GM06990 (cell line): ENCODE measurements at places on chromosomes 16 and 17.

DNA sequence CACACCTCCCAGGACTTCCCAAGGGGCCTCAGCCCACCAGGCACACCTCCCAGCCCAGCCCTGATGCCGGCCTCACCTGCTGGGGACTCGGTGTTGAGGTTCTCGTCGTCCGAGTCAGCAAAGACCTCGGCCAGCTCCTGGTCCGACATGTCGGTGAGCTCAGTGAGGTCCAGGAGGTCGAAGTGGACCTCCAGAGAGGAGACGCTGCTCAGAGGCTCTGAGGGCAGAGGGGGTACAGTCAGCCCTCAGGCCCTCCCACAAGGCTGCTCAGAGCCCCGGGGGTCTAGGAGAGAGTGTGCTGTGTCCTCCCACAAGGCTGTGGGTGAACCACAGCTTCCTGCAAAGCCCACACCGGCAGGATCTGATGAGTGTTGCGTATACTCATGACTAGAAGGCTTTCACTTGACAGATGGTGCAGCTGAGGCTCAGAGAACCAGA, 10.5 kb downstream of the DBNDD1 start:
- peak; percentile 72 for DNase-seq

DNA sequence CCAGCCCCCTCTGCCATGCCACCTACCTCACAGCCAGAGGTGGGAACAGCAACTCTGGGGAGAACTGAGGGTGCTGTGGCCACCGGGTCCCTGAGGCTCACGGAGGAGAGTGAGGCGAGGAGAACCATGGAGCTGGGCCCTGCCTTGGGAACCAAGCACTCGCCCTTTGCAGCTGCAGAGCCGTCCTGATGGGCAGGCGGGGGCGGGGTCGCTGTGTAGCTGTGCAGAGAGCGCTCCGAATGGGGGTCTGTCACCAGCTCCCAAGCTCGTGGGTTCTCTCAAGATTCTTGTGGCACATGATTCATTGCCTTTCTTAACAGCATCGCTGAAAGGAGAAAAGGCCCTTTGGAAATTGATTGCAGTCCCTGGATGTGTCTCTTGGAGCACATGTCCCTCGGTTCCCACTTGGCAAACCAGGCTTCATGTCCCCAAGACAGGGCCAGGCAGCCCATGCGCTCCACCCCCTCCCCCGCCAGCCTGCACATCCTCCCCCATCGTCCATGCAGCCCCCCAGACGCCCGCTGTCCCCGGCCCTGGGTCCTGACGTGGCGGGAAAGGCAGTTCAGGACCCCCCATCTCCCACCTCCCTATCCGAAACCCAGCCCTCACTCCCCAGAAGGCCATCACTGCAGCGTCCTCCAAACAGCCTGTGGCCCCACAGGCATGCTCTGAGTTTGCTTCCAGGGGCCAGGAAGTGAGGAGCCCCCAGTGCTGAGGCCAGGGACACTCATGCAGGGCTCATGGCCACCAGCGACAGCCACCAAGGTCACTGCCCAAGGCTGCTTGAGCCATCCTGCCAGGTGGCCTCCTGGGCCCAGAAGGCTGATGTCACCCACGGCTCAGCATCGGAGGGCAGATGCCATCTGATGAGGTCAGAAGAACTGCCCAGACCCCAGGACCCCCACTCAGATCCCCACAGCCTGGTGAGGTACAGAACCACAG, 20.6 kb upstream of the CHMP6 start:
- DNase-seq = no peak

GRCh38 chr17:11922638-11923037, 74.6 kb downstream of the ZNF18 start:
- no peak for DNase-seq

DNA sequence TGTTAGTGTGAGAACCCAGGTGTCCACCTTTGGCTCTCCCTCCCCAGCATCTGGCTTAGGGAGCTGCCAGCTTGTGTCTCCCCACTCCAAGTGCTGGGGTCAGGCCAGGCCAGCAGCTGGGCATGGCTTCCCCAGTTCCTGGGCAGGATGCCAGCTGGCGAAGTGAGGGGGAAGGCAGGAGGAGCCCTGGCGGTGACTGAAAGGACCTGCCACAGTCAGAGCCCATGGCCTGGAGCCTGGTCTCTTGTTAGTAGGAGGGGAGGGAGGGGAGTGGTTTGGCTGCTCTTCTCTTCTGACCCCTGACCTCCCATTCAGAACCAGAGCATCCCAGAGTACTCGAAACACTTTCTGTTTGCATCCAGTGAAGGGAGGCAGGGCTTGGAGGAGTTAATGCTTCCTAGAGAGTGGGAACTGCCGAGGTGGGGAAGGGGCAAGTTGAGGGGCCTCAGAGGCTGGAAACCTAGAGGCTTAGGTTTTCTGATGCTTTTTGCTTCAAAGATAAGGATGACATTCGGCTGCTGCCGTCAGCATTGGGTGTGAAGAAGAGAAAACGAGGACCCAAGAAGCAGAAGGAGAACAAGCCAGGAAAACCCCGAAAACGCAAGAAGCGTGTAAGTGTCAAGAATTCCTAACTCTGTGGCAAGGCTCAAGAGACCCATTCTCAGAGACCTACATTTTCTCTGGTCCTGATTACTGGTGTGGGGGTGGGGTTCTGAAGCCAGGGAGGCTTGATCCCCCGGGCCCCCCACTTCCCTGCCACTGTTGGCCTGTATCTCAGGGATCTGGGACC, 772 bp downstream of the CHD3 start:
- DNase-seq = no peak

GRCh38 chr17:14926073-14926472, 339.1 kb downstream of the PMP22 start:
- no peak for DNase-seq

- peak; percentile 58 for DNase-seq
These were observed 100.7 kb downstream of the MGAT5B start for GRCh38 chr17:76968707-76969597.

DNA sequence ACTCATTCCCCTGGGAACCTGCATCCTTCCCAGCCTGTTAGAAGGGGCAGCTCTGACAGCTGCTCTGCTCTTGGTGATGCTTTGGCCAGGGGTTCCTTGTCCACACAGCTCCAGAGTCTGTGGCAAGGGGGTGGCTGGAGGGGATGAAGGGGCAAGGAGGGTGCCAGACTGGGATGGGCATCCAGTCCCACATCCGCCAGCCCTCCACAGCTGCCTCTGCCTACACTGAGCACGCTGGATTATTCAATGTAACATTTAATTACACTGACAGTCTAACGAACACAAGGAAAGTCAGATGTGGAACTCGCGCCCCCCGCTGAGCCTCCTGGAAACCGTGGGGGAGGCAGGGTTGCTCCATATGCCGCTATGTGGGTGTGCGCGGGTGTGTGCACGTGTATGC, 101.1 kb downstream of the C16orf78 start:
- no peak for DNase-seq

- DNase-seq = no peak
These were observed 409.9 kb downstream of the KCNJ18 start for GRCh38 chr17:22102177-22102576.

GRCh38 chr16:15539197-15539596, 103.8 kb downstream of the MARF1 start:
- DNase-seq = no peak

DNA sequence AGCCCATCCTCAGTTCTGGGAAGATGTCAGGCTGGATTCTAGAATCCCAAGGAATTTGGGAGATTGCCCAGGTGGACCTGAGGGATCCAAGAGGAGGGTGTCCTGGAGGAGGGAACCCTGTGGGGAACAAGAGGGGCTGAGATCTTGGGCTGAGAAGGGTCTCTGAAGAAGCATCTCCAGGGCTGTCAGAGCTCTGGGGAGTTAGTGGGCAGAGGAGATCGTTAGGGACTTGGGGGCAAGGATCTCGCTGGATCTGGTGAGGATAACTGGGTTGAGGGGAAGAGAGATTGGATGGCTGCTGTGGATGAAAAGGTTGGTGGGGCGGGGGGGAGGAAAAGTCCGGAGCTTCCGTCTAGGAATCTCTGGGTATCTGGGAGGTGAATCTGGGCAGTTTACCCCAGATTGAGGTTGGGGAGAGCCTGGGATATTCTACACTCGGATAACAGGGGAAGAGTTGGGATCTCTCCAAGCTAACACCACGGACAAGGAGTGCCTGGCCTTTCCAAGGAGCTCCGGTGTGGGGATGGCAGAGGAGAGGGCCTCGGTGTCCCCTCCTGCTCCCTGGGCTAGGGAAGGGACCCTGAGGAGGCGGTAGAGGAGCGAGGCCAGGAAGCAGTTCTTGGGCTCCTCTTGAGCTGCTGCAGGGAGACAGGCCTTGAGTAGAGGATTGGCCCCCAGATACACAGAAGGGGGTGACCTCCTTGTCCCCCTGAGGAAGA, 1.7 kb downstream of the FBXL19 start:
- DNase-seq = no peak

DNA sequence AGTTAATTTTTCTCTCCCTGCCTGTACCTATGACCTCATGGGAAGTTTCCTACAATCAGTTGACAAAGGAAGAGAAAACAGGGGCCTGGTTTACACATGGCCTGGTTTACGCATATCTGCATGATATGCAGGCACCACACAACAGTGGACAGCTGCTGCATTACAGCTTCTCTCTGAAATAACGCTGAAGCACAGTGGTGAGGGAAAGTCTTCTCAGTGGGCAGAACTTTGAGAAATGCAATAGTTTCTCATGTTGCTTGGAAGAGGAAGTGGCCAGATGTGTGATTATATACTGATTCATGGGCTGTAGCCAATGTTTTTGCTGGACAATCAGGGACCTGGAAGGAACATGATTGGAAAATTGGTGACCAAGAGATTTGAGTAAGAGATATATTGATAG, 324.1 kb upstream of the GOT2 start:
- no peak for DNase-seq

DNA sequence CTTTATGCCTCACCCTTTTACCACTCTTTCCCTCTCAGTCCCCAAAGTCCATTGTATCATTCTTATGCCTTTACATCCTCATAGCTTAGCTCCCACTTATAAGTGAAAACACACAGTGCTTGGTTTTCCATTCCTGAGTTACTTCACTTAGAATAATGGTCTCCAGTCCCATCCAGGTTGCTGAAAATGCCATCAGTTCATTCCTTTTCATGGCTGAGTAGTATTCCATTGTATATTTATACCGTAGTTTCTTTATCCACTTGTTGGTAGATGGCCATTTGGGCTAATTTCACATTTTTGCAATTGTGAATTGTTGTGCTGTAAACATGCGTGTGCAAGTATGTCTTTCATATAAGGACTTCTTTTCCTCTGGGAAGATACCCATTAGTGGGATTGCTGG, 597.3 kb downstream of the WWOX start:
- DNase-seq = no peak

- DNase-seq = no peak
These were observed 1.7 kb downstream of the KRT222 start for GRCh38 chr17:40663252-40663651.

DNA sequence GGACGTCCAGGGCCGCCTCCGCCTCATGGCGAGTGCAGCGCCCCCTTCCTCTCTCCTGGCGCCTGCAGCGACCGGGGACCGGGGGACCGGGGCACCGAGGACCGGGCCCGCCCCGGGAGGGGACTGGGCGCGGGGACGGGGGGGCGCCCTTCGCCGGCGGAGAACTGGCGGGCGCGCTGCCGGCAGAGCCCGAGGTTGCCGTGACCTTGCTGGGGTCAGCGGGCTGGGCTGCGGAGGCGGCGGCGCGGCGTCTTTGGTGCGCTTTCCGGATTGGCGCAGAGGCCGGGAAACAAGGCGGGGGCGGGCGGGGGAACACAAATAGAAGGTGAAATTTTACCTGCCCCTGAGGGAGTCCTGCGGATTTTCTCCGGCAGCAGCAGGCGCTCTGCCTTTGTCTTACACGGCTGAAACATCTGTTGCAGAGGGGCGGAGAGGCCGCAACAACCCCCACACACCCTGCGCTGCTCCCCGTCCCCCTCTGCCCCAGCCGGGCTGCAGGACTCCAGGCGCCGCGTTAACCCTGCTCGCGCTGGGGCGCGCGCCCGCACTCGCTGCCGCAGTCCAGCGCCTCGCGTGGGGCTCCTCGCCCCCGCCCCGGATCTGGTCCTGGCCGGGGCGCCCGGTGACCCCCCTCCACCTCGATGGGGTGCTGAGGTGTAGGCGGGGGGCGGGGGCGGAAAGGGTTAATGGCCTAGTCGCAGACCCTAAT, 53.5 kb downstream of the SREBF1 start:
- peak; percentile 82 for DNase-seq

- DNase-seq = no peak
These were observed 316.6 kb downstream of the SLC39A11 start for GRCh38 chr17:72775919-72776318.

DNA sequence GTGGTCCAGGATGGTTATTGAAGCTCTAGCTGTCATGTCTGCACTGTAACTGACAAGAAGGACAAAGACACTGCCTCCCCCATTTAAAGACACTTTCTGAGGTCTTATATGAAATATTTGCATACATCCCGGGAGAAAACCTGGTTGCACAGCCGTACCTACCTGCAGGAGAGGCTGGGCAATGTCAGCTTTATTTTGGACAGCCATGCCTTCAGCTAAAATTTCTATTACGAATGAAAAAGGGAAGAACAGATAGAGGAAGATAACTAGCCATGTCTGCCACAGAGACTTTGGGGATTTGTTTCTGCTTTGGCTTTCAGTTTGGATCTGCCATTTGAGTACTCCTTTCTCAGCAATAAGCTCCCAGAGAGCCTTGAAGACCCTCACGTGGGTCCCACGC, 19.0 kb downstream of the SLC7A6 start:
- DNase-seq = no peak

GRCh38 chr17:50026837-50027171, 29.1 kb upstream of the ITGA3 start:
- DNase-seq = peak; percentile 55

DNA sequence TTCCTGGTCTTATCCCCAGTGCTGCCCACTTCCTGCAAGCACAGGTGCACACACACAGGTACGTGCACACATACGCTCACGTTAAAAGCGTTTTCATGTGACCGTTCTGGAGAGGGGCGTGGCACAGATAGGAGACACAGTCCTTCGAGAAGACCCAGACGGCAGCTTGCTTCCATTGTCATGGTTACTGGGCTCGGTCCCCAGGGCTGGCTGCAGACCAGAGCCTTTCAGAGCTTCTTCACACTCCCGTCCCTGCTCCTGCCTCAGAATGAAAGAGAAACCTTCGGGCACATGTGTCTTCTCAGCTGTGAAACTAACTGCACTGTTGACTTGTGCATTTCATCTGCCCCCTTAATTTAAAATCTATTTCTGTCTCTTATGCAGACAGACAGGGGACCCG, 154.2 kb downstream of the PITPNC1 start:
- DNase-seq = peak; percentile 42

- DNase-seq = no peak
These were observed 23.6 kb downstream of the RAB40B start for GRCh38 chr17:82674656-82675475.

GRCh38 chr17:16072031-16072430, 72.4 kb downstream of the TTC19 start:
- DNase-seq = no peak

- DNase-seq = no peak
These were observed 249.4 kb downstream of the SNX29 start for GRCh38 chr16:12225806-12226465.

GRCh38 chr17:10156599-10156947, 41.8 kb downstream of the GAS7 start:
- no peak for DNase-seq

DNA sequence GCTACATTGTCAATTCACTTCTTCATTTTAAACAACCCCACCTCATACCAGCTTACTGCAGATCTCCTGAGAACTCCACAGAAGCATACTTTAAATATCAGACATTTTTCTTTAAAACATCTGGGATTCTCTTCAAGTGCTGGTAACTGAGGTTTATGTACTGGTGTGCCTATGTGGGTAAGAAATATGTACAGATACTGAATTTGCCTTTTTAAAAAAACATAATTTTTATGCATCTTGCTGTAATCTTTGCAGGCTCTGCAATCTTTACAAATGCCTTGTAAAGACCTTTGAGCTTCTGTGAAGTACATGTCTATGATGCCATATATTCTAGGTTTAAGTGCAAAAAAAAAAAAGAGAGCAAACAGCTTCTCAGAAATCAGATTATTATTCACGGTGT, 127.6 kb upstream of the NOG start:
- no peak for DNase-seq
